ENCODE measurements at places on chromosomes 16 and 17.

- DNase-seq = no peak
Observed at GRCh38 chr16:55901566-55902217, 26.5 kb upstream of the CES5A start.

DNA sequence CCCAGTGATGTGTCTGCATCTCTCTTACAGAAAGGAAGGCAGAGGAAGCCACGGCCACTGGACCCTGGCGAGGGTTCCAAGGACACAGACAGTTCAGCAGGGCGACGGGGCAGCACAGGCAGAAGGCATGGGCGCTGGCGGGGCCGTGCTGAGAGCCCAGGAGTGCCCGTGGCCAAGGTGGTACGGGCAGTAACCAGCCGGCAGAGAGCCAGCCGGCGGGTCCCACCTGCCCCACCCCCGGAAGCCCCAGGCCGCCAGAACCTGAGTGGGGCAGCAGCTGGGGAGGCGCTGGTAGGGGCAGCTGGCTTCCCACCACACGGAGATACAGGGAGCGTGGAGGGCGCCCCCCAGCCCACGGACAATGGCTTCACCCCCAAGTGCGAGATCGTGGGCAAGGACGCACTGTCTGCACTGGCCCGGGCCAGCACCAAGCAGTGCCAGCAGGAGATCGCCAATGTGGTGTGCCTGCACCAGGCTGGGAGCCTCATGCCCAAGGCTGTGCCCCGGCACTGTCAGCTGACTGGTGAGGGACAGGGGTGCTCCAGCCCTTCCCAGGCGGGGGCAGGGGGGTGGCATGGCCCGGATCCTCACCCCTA, 7.8 kb downstream of the XYLT2 start:
- DNase-seq = no peak

GRCh38 chr17:80064696-80065095, 28.3 kb downstream of the CCDC40 start:
- DNase-seq = no peak

DNA sequence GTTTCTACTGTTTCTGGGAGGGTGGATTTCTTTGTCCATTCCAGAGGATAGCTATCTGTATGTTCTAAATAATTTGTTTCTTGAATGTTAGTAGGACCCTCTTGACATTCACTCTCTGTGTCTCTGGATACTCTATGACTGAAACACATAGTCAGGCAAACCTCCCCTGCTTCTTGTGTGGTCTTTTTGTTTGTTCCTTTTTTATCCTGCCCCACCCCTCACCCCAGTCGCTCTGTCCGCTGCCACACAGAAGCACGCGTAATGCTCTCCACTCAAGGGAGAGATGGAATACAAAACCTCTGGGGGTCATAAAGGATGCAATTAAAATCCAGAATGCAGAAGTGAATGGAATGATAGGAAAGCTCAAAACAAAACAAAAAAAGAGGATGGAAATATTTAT, 253.1 kb downstream of the RBFOX1 start:
- DNase-seq = no peak

- DNase-seq = no peak
Observed at GRCh38 chr17:28113269-28113668, 70.8 kb downstream of the NLK start.

DNA sequence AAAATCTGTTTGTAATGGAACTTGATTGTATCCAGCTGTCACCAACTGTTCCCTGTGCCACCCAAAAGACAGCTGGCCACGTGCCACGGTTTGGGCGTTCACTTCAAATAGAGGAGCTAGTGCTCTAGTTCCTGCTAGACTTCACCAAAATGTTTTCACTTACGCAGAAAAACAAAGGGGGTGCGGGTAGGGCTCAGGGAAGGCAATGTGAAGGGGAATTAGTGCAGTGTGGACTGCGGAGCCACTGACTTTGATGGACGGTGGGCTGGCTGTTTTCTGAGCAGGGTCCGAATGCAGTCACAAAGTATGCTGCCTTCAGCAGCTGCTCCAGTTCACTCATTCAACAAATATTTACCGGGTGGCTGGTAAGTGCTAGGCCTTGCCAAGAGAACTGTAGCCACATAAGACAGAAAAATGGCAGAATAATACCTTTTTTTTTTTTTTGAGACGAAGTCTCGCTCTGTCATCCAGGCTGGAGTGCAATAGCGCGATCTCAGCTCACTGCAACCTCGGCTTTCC, 7.6 kb upstream of the CYTH1 start:
- peak; percentile 84 for DNase-seq

DNA sequence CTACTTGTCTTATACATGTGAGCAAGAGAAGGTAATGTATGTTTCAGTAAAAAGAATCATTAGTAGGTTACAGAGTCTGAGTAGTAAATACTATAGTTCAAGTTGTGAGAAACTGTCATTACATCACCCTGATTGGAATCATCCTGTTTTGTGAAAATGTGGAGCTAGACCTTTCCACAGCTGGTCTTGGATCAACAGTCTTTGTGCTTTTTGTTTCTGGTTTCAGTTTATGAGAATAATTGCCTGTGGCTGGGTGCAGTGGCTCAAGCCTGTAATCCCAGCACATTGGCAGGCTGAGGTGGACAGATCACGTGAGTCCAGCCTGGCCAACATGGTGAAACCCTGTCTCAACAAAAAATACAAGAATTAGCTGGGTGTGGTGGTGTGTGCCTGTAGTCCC, 19.7 kb upstream of the SHISA9 start:
- no peak for DNase-seq

GRCh38 chr16:19912455-19913339, 28.0 kb upstream of the GPRC5B start:
- DNase-seq = no peak

DNA sequence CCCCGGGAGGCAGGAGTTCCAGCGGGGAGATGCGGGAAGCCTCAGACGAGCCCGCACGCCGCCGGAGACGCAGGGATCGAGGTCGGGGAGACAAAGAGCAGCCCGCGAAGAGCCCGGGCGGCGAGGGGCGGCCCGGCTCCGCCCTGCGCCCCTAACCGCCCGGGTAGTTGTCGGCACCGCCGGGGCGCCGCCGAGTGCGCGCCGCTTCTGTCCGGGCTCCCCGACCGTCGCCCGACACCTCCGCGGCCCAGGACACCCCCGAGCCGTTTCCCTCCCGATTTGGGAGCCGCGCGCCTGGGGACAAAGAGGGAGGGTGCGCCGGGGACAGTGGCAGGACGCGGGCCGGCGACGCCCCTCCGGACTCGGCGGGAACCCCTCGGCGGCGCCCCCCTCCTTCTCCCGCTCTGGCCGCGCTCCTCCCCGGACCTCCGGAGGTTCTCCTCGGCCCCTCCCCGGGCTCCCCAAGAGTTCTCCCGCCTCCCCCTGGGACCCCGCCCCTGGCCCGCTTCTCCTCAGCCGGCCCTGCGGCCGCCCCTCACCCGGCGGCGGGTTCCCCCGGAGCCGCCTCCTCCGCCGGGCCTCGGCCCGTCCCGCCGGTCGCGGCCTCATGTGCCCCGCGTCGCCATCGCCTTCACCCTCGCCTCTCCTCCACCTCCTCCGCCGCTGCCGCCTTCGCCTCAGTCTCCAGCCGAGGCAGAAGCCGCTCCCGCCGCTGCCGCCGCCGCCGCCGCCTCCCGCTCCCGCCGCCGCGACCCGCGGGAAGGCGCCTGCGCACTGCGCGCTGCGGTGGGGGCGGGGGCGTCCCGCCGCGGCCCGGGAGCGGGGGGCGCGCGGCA, at the start of gene GJC1:
Gene GJC1, minus strand, starts transcription at position 765 of the 836 bp plus-strand sequence. CDS start 24,470 bp downstream, outside the sequence.
- DNase-seq = no peak
